GOT3 (cell line): ENCODE measurements at places on chromosomes 6 and 20.

DNA sequence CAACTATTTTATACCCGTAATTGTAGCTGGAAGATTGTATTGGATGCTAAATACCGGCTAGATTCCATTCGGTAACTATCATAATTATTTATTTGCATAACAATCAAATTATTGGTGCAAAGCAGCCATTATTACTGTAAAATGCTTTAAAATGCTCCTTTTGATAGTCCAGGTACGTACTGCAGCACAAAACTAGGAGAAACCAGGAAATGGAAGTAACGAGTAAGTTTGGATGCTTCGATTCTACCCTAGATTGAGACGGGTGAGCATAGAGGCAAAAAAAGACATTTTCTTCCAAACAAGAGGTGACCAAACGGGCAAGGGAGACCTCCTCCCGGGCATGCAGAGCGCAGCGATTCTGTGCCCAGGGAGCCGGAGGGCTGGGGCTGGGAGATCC lies 469 bp upstream of the XRN2 start:
- DNase-seq: no peak

GRCh38 chr6:25414168-25414567 lies 135.0 kb downstream of the CARMIL1 start:
- no peak for DNase-seq

GRCh38 chr20:16982091-16982726 lies 234.1 kb downstream of the OTOR start:
- DNase-seq: no peak

DNA sequence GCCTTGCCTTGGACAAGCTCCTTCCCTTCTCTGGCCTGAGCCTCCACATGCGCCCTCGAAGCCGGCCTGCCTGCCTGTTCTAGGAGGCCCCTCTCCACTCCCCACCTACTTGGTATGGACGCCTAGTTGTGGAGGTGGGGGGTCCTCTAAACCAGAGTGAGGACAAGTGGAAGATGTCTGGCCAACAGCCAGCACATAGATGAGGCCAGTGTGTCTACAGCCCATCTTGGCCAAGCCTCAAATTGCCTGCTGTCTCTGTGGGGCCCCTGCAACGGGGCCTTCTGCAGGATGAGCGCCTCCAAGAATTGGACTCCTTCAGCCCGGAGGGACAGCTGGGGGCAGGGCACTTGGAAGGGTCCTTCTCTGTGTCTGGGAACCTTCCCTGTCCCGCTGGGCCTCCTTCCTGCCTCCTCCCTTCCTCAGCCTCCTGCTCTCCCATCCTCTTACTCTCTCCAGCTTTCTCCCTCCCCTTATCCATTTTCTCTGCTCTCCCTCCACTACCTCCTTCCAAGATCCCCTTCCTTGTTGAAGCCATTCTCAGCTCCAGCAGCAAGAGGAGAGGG lies 1.6 kb downstream of the MDFI start:
- no peak for DNase-seq

GRCh38 chr20:62368392-62368975 lies 1.4 kb upstream of the LAMA5 start:
- no peak for DNase-seq

DNA sequence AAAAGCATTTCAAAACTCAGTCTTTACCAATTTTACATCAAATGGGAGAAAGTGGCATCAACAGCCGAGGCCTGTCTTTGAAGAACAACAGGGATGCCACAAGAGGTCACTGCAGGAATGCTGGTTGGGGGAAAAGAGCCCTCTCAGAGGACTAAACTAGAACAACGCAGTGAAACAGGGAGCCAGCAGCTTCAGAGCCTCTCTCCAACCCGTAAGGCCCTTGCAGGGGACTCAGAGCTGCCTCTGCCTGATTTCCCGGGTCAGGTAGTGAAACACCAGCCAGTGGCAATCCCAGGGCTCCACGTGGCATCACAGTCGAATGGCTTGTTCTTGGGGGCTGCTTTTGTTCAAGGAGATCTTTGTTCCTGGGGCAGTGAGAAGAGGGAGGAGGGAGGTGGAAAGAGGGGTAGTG lies 55.0 kb upstream of the KCNK16 start:
- peak; percentile 39 for DNase-seq

- no peak for DNase-seq
Observed at GRCh38 chr6:77133031-77133430, 330.3 kb downstream of the HTR1B start.
